NCI-H2107 (cell line): ENCODE measurements at places on chromosomes 13 and 19.

GRCh38 chr13:35057858-35058257, 115.8 kb downstream of the NBEA start:
- DNase-seq, result no peak

DNA sequence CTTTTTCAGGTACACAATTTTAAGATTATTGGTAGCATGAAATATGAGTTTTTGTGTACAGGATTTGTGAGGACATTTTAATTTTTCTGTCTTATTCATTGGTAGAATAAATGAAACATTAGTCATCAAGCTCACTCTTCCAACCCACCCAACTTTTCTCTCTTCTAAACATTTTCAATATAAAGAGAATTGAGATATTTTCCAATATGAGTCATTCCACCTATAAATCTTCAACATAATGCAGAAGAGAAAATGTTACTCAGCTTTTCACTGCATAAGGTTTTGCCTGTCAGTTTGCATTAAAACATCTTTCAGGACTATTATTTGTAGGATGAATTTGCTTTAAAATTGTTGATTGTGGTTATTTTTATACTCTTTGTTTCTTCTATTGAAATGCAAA, 330.7 kb downstream of the PCDH20 start:
- DNase-seq, result no peak

DNA sequence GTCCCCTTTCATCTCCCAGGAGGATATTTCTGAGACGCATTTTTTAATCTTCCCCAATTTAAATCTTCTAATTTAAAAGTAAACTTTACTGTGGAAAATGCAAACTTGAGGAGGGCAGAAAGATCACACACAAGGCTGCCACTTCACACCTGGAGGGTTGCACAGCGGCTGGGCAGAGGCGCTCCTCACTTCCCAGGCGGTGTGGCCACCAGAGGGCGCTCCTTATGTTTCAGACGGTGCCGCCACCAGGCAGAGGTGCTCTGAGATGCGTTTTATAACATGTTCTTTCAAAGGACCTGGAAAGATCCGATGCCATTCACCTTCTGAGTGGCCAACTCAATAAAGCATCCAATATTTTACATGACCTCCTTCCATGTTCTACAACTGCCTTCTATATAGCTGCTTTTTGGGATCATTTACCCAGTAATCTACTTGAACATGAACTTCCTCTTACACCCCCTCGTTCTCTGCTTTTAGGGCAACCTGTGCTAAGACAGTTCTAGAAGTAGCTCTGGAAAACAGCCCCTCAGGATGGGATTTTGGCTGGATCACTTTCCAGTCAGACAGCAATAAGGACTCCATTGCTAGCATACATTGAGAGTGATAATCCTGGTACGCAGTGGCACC, 14.8 kb upstream of the MTUS2 start:
- DNase-seq, result no peak

GRCh38 chr13:53150568-53150967, 122.0 kb downstream of the OLFM4 start:
- no peak for DNase-seq

- DNase-seq, result no peak
Observed at GRCh38 chr19:30385174-30385573, 13.0 kb downstream of the ZNF536 start.

DNA sequence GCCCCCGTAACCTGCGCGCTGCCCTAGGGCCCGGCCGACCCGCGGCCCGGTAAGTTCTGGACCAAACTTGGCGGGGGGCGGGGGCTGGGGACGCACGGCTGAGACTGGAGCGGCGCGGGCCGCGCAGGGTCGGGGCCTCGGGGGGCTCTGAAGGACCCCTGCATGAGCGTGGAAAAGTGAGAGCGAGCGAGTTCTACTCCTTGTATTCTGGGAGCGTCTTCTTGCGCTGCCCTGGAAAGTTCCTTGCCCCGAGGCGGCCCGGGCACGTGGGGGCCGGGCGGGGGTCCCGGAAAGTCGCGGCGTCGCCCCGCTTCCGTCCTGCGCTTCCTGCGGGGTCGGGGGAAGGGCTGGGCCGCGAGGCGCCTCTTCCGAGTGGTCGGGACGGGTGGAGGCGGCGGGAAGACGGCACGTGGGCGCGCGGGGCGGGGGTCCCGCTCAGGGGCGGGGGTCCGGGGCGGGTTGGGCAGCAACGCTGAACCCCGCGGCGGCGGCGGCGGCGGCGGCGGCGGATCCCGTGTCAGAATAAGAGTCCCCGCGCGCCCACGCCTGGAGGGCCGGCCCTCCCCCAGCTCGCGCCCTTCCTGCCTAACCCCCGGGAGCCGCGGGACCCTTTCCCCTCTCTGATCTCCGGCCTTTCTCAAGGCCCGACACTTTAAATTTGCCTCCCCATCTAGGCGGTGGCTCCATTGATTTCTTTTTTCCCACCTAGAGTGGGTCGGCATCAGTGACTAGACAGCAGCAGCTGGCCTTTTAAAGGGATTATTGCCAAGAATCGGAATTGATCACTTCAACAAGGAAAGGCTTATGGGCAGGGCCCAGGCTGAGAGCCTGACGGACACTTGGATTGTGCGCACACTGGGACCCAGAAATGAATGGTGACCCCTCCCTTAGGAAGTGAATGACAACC, 749 bp downstream of the GATAD2A start:
- no peak for DNase-seq

GRCh38 chr19:6060600-6061375, 49.5 kb downstream of the RFX2 start:
- DNase-seq, result no peak

DNA sequence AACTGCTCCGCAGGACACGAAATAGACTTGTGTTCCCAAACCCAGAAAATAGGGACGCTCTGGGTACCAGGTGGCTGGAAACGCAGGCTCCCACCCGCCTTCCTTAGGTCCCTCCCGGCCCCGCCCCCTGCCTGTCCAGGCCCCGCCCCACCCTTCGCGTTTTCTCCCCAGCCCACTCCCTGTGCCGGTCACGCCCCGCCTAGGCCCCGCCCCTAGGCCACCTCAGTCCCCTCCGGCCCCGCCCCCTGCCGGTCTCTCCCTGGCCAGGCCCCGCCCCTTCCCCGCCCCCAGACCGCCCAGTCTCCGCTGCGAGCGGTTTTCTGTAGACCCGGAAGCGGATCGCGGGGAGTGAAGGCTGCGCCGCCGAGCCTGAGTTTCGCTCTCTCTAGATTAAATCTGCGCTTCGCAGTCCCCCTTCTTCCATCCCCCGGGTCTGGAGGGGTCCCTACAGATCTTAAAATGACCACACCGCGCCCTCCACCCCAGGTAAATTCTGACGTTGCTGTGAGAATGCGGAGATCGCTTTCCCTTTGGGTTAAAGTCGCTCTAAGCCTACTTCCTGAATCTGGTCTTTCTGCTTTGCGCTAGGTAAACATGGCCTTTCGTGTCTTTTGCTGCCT, 3.7 kb upstream of the ZNF665 start:
- peak; percentile 32 for DNase-seq

DNA sequence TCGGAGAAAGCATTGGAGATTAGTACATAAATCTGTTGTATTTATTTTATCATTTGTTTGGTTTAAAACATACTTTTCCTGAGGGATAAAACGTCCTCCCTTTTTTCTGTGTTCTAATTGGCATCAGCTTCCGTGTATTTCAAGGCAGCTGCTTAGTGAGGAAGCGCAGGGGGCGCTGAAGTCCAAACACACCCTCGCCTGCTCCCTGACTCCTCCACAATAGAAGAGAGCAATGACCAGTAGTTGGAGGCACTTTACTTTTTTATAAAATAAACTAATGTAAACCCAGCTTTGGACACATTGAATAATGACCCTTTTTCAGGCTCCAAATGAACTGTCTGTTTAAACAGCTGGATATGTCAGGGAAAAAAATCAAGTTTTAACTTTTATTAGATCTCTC, 79.9 kb downstream of the RNASEH2B start:
- DNase-seq, result no peak

DNA sequence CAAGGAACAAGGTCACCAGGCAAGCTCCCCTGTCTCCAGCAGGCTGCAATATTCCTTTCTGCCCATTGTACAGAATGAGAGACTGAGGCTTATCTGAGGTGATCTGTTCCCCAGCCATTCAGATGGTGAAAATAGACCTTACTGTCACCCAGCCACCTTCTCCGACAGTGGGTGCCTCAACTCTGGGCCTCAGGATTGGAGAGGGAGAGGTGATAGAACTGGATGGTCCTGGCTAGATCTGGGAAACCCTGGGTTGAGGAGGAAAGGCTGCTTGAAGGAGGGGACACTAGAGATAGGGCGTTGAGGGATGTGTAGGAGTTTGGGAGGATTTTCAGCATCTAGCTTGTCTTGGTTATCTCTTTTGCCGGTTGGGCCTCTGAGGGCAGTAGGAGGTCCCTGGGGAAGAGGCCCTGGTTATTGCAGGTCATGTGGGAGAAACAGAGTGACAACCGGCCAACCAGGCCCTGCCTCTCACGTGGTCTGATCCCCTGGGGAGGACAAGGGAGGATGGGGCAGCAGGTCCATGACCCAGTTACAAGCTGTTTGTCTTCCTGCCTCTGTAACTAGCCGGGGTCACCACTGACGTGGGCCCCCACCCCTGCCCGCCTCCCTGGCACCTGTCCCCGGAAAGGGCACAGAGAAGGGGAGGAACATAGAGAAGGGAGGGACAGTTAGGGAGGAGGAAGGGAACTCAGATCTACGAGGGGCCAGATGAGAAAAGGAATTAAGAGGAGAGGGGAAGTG, 8.2 kb downstream of the NFIC start:
- DNase-seq, result no peak

DNA sequence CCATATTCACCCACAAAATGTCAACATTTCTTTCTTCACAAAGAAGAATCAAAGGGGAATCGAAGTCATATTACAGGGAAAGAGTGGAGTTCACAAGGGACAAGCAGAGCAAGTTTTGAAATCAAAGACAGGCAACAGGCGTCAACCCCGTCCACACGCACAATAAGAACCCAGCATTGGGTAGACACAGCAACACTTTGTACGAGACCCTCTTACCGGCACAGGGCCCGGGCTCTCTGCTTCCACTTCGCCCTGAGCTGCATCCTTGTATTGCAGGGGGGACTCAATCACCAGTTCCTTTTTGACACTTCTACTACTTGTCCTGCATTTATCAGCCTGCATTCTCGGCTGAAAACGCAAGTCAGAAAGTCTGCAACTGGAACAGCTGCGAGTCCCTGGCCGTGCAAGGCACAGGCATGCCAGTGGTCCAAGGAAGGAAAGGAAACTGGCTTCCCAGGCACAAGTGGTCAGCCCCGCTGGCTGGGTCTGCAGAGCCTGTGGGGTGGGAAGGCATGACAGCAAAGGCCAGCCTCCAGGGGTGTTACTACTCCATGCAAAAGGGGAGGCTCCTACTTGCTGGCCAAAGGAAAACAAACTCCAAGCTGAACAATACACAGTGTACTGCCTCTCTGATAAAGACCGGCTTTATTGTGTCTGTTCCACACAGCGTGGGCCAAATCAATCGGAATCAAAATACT, at the start of gene DOCK9:
Gene DOCK9 (minus strand): TSS at position 497 of the 698 bp plus-strand sequence. CDS start 155 bp downstream, at position 342.
- no peak for DNase-seq

GRCh38 chr19:45999653-46000121, 4.4 kb downstream of the CCDC61 start:
- DNase-seq, result peak; percentile 26

DNA sequence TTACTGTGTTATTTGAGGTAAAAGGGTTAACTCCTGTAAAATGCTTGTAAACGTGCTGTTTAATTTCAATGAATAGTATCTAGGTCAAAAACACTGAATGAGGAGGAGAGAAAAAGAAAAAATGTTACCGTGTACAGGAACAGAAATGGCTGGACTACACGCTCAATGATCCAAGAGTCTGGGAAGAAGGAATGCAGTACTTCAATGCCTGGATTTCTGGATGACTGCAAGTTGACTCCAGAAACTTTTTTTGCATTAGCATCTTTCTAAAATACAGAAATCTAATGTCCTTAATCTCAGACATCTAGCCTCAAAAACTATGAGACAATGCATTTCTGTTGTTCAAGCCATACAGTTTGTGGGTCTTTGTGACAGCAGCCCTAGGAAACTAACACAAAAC, 17.4 kb upstream of the IPO5 start:
- no peak for DNase-seq

DNA sequence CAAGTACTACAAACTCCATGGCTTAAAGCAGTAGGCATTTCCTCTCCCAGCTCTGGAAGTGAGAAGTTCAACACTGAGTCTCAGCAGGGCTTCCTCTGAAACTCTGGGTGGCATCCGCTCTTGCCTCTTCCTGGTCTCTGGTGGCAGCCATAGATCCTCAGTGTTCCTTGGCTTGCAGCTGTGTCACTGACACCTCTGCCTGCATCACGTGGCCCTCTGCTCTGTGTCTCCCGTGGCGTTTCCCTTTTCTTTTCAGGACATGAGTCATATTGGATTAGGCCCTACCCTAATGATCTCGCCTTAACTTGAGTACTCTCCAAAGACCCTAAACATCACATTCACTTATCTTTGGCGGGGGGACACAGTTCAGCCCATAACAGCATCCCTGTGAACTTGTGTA, 466.7 kb downstream of the MYO16 start:
- no peak for DNase-seq

GRCh38 chr19:38079926-38080380, 144.1 kb downstream of the DPF1 start:
- no peak for DNase-seq

DNA sequence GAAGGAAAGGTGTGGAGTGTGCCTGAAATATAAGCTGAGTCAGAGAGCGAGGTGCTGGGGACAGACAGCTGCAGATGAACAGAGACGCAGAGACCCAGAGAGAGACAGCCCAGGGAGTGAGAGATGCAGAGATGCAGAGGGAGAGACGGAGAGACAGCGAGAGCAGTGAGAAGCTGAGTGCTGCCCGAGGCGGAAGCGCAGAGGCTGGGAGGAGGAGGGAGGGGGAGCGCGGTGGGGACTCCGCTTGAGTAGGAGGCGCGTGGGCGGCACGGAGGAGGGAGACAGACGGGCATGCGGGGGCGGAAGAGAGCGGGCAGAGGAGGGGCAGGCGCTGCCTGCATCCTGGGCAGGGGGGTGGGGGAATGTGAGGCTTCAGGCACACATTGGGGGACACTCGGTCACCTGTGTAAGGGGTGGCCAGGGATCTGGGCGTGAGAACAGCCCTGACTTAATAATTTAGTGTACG, 25.7 kb downstream of the SLC8A2 start:
- peak; percentile 25 for DNase-seq

- no peak for DNase-seq
Observed at GRCh38 chr13:83794583-83794982, 87.7 kb downstream of the SLITRK1 start.

DNA sequence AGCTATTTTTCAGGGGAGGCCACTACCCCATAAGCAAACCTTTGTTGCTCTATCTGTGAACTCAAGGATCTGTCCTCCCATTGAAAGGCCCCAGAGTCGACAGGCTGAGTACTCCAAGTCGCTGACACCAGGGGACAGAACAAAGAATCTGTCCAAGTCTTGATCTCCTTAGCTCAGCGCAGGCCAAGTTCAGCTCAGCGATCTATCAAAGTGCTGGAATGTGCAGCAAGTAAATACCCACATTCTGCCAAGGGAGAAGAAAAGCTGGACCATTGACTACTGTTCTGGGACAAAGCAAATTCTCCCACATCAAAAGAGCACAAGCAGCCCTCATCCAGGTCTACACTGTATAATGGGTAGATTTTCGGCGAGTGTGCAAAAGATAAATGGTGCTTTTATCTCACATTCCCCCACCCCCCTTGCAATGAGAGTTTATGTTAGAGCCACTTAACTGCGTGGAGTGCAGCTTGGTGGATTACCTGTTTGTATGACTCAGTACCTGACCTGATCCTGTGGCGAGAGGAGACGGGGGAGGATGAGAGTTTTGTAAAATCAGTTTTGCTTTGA, 391.7 kb upstream of the SGCG start:
- DNase-seq, result no peak

GRCh38 chr13:44051405-44051804, 171.7 kb downstream of the LACC1 start:
- no peak for DNase-seq

GRCh38 chr13:73340069-73340468, 281.3 kb downstream of the KLF5 start:
- DNase-seq, result no peak
